ENCODE measurements at places on chromosomes 5 and 9.

- DNase-seq = no peak
Observed at GRCh38 chr5:9713959-9714586, 83.9 kb upstream of the TAS2R1 start.

GRCh38 chr5:150402901-150403342, 9.8 kb downstream of the CD74 start:
- DNase-seq = no peak

DNA sequence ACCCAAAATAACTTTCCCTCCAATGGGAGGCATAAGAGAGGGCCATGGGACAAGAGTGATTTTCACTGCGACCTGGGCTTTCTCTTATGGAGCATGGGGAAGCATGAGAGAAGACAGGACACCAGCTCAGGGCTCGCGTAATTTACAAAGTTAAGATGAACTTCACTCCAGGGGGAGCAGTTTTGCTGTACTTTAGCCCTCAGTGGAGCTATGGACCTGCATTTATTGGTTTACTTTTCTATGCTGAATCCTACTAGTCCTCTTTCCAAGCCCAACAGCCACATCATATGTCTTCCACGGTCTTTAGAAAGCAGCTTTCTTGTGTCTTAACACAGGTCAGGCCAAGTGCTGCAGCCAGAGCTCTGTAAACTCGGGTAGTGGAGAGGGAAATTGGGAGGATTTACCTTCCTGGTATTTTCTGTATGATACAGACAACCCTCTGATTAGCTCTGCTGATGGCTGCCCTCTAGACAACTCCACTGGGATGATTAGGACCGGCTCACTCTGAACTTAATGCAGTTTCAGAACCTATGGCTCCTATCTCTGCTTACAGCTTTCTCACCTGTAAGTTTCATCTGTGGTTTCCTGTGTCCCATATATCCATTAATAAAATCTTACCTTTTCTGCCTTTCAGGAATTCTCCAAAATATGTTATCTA, 581.0 kb upstream of the RORB start:
- DNase-seq = no peak

DNA sequence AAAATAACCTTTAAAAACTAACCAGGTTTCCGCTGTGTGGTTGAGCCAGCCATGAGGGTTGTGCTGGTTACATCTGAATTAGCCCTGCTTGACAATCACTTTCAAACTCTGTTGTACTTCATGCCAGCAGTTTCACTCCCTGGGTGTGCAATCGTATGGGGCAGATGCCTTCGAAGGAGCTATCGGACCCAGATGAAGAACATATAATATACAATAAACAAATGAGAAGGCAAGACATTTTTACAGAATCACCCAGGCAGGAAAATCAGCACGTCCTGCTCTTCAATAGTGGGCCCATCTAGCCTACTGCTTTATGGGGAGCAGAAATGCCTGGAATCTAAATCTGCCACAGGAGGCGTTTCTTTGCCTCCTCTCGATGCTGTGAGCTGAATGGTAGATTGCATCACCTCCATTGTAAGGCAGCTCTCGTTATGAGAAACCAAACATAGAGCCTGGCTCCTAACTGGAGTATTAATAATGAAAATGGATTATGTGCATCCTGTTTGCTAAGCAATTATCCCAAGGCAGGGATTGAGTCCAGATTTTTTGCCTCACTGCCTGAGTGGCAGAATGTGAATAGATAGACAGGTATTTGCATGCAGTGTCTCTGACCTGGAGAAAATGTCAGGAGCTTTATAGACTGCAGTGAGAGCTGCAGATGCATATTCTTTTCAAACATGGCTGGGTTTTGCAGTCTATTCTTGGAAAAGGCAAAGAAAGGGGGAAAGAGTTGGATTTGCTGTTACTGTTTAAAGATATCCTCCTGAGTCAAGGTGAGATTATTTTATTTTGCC, 143.3 kb upstream of the SMARCA2 start:
- DNase-seq = no peak

DNA sequence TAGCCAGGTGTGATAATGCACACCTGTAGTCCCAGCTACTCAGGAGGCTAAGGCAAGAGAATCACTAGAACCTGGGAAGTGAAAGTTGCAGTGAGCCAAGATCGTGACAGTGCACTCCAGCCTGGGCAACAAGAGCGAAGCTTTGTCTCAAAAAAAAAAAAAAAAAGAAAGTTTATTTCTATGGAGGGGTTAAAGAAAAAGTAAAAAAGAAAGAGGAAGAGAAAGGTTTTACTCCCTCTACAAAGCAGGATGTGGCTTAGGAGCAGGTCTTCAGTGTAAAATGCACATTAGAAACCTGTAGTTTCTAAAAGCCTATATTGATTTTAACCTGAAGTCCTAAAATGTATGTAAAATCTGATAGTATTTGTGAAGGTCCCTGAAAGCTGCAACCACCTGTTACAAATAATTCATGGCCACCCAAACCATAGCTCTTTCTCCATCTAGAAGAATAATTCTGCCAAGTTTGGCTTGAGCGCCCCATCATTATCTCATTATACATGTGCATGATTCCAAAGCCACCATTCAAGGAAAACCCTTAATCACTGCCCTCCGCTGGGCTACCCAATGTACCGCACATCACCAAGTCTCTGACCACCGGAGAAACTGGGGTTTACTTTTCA, 3.4 kb downstream of the FNBP1 start:
- no peak for DNase-seq

- DNase-seq = no peak
Observed at GRCh38 chr9:27864644-27865438, 291.6 kb upstream of the C9orf72 start.

- no peak for DNase-seq
Observed at GRCh38 chr9:111854799-111855198, 41.8 kb upstream of the UGCG start.

DNA sequence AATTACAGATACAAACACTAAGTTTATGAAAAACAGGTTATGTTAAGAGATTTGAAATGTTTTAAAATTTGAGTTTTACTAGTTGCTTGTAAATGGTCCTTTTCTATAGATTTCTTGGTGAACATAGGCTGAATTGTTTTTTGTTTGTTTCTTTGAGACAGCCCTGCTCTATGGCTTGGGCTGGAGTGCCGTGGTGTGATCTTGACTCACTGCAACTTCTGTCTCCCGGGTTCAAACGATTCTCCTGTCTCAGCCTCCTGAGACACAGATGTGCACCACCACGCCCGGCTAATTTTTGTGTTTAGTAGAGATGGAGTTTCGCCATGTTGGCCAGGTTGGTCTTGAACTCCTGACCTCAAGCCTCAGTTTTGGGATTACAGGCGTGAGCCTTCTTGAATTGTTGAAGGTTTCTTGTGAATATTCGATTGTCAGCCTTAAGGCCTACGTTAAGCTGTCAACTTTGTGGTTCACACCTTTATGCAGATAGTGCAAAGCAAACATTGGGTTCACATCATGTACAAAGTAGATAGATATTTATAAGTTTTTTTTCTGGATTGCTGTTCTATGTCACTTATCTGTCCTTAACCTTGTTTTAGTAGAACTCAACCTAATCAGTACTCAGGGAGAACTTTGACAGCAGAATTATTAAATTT, 26.2 kb downstream of the UHRF2 start:
- no peak for DNase-seq

- DNase-seq = no peak
Observed at GRCh38 chr5:94485067-94485466, 133.3 kb downstream of the KIAA0825 start.

- DNase-seq = no peak
Observed at GRCh38 chr5:163163858-163164257, 273.5 kb upstream of the CCNG1 start.

All from stimulated activated CD4-positive, alpha-beta T cell treated with anti-CD3 and anti-CD28 coated beads, TNF-alpha, amount 100 ng/mL, for 4 hours (primary cell).